Right ventricle myocardium inferior (tissue), 1 donor: ENCODE measurements at places on chromosomes 3 and 15. TPM values are rescaled to one million over a fixed set of nuclear protein-coding genes. Genes with fewer than 3 reads are reported as not detected.

The LSAMP gene
- 5.0 TPM for total RNA-seq

The DNAJA4 gene
- total RNA-seq = 125 TPM

The TGM4 gene
- total RNA-seq = not detected

The ALDH1L1 gene
- 23.1 TPM for total RNA-seq

The PSTPIP1 gene
- total RNA-seq = 4.5 TPM

The PAK6 gene
- total RNA-seq = 10.1 TPM

The BRPF1 gene
- total RNA-seq = 10.9 TPM

The CYP8B1 gene
- total RNA-seq = not detected

The GOLGA6D gene
- total RNA-seq = not detected

The TM2D3 gene
- total RNA-seq = 49.9 TPM

The SAXO2 gene
- total RNA-seq = 2.2 TPM

The CAMKV gene
- not detected for total RNA-seq

The C3orf20 gene
- total RNA-seq = not detected

The PRTG gene
- 0.43 TPM for total RNA-seq

The PLIN1 gene
- 17.6 TPM for total RNA-seq

The SYNPR gene
- total RNA-seq = not detected

The CCR5 gene
- 0.49 TPM for total RNA-seq

The CHP1 gene
- total RNA-seq = 123 TPM

The IL17RB gene
- 3.2 TPM for total RNA-seq

The FAM81A gene
- 11.0 TPM for total RNA-seq

The TRPM1 gene
- total RNA-seq = not detected

The GRAMD1C gene
- total RNA-seq = 2.4 TPM

The RPP25 gene
- 2.7 TPM for total RNA-seq

The NEK11 gene
- 1.3 TPM for total RNA-seq

The MESP2 gene
- total RNA-seq = 0.51 TPM

The A4GNT gene
- not detected for total RNA-seq

The MINDY2 gene
- total RNA-seq = 38.2 TPM

The IQCF5 gene
- total RNA-seq = not detected
